Activated CD4-positive, alpha-beta T cell treated with anti-CD3 and anti-CD28 coated beads, Interleukin-2, amount 50 U/mL, for 1 hour (primary cell): ENCODE measurements at places on chromosomes 7 and 10.

DNA sequence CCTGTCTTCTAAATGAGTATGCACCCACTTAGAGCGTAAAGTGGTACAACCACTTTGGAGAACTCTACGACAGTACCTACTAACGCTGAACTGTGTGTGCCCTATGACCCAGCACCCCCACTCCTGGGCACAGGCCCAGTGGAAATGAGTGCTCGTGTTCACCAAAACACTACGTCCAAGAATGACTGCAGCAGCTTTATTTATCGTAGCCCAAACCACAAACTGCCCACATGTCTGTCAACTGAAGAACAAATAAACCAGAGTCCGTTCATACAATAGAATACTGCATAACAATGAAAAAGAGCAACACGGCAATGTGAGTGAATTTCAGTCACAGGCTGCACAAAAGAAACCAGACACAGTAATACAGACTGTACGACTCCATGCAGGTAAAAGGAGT is 35.4 kb downstream of the TLL2 start:
- DNase-seq: no peak

DNA sequence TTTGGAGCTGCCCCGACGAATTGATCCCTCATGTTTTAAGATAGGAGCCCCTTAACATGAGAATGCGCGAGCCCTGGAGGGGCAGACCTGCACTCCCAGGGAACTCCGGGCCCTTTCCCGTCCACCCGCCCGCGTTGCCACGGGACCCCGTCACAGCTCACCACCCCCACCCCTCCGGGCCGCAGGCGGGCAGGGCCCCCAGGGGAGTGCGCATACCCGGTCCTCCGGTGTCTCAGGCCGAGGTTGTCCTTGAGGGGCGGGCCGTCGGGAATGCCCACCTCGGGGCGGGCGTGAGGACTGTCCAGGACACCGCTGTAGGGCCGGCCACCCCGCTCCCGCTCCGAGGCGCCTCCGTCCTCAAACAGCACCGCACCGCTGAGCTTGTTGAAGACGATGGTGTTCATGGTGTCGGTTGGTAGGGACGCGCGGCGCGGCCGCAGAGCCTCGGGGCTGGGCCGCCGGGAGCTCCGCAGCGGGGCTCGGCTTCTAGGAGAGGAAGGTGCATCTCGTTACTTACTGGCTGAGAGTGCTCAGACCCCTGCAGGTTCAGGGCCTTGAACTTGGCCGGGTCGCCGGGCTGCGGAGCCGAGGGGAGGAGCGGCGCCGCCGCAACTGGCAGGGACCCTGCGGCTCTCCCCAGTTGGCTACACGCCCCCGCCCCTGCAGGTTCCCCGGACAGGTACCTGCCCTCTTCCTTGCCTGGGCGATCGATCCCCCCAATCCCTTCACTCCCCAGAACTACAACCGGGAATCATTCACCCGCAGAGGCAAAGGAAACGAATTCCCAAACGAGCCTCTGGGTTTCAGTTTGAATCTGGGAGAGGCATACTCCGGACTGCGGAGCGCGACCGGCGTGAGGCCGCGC is 2.4 kb downstream of the MKX start:
- peak; percentile 16 for DNase-seq

- DNase-seq: no peak
Measured at GRCh38 chr10:59079386-59080226, 96.8 kb upstream of the PHYHIPL start.

DNA sequence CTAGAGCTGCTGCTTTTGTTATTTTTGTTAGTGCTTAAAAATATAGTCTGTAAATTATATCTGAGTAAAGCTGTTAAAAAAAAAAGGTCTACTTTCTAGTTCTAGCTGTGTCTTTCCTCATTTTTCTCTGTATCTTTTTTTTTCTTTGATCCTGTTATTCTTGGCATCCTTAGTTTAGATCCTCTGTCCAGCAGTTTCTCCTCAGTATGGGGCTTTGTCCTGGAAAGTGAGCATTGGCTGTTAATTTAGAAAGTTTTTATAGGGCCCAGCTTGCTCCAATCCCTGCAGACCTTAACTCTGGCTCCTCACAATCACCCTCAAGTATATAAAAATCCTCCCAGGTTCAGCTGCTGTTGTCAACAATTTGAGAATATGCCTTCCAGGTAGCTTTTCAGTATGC is 23.5 kb downstream of the DDX50 start:
- DNase-seq: no peak

DNA sequence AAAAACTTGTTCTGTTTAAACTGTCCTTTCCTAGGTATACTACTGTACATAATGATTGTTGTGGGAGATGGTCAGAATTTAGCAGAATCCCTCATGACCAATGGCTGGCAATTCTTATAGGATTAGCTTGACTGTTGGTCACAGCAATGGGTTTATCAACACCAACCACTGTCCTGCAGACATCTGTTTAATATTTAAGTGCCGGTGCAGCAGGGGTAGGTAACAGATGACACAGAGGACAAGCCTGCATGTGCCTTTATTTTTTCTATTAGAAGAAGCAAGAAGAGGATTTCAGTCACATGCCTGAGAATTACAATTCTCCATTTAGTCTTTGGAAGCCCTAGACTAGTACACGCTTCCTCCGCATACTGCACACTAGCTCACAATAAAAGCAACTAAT is 48.4 kb downstream of the CCDC6 start:
- no peak for DNase-seq

DNA sequence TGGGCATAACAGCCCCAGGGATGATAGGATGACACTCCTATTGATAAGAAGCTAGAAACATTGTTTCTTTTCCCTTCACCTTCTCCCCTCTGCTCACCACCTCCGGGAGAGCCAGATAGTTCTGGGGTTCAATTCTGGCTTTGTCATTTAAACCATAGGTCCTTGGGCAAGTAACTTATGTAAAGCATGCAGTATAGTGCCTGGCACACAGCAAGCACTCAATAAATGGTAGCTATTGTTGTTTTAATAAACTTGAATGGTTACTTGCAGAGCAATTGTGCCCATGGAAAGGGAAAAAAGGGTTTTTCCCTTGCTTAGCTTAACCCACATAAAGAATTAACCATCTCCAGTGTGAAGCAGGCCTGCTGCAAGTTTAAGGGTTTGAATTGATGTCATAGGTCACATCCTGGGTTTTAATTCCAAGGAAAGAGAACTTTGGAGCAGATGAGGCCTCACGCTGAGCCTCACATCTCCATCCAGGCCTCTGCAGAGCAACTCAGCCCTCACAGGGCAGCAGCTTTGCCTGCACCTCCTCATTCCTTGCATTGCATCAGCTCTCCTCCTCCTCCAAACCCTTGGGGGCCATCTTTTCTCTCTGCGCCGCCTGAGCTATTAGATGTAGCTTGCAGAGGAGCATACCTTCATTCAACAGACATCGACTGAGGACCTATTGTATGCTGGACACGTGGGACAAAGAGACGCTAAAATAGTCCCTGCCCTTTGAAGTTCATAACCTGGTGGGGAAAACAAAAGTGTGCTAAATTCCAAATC is 22.9 kb downstream of the ZNF775 start:
- DNase-seq: no peak

DNA sequence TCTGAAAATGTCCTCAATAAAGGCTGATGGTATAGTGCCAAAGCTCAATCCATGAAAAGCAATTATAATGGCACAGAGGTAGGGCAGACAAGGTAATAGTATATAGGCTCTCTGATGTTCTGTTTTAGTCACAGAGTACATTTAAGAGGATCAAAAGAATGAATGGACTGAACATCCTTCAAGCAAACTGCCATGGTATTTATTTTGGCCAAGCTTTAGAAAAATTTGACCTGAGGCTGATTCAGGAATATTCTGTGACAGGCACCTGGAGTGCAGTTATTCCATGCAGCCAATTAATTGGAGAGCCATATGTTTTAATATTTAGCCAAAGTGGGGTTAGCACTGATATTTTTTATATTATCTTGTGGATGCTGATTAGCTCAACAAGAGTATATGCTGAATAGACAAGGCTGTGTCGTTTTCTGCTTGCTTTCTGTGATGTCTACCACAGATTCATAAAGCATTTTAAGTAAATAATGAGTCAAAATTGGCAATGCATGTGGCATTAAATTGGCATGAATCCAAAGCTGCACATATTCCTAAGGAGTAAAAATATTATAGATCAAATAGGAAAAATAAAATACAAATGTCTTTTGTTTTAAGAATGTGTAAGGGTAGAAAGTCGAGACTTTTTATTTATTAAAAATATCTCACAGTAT is 177.4 kb downstream of the PCLO start:
- no peak for DNase-seq

- DNase-seq: peak; percentile 14
Measured at GRCh38 chr7:86939197-86939814, 120.1 kb downstream of the ELAPOR2 start.

- peak; percentile 86 for DNase-seq
Measured at GRCh38 chr7:150420987-150421674, 29.3 kb upstream of the GIMAP8 start.

DNA sequence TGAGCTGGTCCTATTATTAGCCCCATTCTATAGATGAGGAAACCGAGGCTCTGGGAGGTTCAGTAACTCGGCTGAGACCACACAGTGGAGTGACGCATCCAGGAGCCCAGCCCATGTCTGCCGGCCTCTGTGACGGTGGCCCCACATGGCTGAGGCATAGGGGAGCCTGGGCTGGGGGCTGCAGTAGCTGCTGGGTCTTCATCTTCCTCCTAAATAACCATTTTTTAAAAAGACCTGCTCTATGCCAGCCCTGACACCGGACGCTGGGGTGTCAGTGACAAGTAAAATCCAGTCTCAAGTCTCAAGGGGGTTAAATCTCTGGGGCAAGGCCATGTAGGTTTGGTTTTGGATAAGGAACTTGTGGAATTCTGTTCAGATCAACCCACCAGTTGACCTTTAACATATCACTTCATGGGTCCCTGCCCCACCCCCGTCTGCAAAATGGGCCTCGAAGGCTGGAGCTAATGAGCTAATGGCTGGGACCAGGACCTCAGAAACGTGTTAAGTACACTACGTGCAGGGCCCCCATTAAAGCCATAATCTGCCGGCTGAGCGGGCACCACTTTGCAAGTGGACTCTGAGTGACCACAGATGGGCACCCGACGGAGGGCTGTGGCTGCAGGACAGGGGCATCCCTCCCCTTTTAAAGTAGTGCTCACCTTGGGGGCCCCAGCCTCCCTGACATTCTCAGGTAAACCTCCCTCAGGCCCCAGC is 136.5 kb upstream of the UNC5B start:
- DNase-seq: no peak

DNA sequence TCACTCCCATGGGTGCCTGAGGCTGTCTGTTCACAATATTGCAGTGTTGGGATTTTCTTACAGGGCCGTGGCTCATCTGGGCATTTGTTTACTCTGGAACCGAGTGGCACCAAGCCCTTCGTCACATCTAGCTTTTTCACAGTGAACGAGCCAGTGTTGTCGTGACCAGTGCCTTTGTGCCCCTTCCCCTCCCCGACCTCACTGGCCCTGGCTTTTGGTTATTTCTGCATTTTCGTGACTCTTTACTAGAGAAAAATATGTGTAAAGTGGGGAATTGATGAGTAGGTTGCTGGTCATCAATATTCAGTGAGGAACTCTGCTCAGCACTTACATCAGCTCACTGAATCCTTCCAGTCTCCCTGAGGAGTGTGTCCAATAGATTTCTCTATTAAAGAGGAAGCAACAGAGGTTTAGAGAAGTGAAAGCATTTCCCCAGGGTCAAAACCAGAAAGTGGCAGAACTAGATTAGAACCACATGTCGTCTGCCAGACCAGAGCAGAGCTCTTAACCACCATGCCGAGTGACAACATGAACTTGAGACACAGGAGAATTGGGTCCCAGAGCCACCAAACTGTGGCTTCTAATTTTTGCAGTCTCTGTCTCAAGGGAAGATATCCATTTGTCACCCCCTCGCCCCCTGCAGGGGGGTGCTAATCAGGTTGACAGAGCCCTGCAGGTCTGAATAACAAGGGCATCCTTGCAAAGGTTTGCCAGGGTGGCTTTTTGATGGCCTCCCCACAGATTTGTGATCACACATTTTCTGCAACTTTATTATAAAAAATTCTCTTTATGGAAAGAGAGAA is 125.3 kb downstream of the CHN2 start:
- no peak for DNase-seq

DNA sequence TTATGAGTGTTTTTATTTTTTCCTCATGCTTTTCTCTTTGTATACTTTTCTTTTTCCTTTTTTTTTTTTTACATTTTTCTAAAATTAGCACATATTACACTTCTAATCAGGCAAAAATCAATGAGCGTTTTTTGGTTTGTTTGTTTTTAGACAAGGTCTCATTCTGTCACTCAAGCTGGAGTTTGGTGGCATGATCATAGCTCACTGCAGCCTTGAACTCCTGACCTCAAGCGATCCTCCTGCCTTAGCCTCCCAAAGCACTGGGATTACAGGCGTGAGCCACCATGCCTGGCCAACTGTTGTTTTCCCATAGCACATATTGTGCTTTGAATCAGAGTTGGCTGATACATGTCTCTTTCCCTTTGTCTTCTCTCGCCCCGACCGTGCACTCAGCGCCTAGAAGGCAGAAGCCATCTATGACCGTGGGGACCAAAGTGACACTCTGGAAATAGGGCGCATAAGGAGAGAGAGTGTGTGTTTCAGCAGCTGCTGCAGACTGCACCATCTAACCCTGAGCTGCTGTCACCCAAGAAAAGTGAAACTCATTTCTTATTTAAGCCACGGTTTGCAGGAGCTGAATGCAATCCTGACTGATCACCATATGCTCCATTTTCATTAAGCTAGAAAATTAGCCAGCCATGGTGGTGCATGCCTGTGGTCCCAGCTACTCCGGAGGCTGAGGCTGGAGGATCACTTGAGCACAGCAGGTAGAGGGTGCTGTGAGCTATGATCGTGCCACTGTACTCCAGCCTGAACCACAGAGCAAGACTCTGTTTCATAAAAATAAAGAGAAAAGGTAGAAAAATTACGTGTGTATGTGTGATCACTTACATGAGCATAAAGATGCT is 41.4 kb upstream of the GTF2I start:
- DNase-seq: no peak

DNA sequence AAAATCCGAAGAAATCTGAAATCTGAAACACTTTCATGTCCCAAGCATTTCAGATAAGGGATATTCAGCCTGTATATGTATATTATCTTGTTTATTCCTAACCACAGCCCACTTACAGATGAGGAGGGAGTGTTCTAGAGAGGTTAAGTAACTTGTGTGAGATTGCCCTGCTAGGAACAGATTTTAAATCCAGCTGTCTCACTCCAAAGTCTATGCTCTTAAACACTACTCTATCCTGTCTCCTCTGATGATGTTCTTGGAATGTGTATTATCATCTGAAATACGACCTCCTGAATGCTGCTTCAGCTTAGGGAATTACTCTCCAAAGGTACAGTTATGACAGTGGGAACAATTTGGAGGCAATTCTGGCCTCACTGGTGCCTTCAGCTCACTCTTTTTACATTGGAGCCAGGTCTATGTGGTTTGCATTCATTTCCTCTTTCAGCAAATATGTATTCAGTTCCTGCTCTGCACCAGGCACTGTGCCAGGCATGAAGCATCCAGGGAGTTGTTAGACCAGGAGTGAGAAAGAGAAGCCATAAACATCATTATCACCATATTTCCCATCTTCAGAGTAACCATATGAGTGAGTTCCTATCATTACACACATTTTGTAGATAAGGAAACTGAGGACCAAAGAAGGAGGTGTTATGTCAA is 70.2 kb downstream of the NOC3L start:
- no peak for DNase-seq
